ENCODE measurements at places on chromosomes 16 and 17. TPM values are rescaled to one million over a fixed set of nuclear protein-coding genes. Genes with fewer than 3 reads are reported as not detected.

DNA sequence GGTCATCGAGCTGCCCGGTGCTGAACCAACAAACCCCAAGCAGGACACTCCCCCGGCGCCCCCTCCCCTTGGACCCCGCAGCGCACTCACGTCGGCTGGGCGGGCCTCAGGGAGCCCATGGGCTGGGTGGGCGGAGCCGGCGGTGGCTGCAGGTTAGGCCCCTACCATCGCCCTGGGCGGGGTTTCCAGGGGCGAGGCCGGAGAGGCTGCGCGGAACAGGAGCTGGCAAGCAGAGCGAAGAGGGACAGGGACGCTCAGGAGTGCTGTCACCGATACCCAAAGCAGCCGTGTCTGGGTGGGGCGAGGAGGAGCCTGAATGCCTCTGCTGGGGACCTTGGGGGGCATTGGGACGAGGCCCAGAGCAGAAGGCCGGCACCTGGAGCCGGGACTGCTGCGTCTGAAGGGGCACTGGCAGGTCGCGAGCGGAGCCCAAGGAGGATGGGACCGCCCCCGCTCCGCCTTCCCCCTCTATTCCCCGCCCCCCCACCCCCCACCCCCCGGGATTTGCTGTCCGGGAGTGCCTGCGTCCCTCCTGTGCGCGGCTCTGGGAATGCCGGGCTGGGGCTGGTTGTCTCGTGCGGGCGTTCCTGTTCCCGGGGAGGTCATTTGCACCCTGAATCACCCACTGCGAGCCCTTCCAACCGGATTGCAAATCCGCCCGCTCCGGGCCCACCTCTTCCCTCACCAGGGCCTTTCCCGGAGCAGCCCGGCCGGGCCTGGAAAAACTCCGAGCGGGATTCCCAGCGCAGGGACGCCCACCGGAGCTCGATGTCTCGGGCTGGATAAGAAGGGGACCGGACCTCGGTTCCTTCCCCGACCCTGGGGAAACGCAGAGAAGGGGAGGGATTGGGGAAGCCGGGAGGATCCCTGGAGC lies 902 bp downstream of the ARHGAP27 start:
- DNase-seq: no peak

- no peak for DNase-seq
Measured at GRCh38 chr17:77428020-77428748, 287.4 kb downstream of the SEC14L1 start.

DNA sequence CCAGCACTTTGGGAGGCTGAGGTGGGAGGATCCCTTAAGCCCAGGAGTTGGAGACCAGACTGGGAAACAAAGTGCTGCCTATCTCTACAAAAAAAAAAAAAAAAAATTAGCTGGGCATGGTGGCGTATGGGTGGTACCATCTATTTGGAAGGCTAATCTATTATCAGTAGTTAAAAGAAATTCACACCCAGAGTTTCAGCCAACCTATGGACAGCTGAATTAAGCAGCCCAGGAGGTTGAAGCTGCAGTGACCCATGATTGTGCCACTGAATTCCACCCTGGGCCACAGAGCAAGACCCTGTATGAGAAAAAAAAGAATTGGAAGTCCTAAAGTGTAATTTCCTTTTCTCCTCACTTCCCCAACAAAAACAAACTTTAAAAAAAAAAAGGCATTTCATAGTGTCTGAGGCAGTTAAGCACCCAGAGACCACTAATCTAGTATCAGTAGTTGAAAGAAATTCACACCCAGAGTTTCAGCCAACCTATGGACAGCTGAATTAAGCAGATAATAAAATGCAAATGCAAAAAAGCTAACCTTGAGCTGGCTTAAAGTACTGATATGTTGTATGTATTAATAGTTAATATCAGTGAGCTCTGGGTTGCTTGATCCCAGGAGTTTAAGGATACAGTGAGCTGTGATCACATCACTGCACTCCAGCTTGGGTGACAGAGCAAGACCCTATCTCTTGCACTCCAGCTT lies 18.1 kb downstream of the CLTC start:
- DNase-seq: no peak

Gene ZNF597
- total RNA-seq: 3.3 TPM

Gene C17orf50
- not detected for total RNA-seq

Gene CCL17
- not detected for total RNA-seq

DNA sequence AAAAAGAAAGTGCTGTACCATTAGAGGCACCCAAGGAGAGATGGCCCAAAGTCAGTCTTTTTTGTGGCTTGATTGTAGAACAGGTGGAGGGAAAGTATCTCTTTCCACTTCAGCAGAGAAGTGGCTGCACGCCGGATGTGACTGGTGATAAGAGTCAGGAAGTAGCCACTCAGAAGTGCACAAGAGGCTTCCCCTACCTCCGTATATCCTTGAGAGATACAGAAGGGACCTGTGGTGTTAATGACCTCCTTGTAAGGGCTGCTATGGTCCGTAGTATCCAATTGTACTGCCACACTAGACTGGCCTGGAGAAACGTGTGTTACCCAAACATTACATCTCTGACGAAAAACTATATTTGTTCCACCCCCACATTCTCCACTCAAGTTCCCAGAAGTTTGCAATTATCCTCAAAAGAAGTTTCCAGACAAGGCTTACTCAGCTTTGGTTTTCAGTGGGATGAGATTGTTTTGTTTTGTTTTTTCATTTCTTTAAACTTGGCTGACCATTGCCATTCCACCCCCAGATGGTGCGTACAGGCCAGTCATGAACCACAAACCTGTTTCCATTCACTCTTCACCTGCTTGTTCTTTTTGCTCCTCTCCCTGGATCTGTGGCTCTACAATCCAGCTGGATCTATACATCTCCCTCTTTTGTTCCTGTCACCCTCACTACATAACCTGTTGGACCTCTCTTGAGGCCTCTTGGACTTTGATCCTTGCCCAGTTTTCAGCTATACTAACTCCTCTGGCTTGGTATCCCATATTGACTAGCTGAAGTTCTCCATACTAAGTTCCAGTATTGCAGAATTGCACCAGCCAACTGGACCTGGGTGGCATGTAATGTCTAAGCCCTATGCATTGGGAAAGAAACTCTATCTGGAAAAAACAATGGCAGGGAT lies 20.7 kb upstream of the MED13 start:
- DNase-seq: no peak

Gene ASIC2
- total RNA-seq: not detected

GRCh38 chr16:11977376-11978041 lies 975 bp downstream of the SNX29 start:
- no peak for DNase-seq

DNA sequence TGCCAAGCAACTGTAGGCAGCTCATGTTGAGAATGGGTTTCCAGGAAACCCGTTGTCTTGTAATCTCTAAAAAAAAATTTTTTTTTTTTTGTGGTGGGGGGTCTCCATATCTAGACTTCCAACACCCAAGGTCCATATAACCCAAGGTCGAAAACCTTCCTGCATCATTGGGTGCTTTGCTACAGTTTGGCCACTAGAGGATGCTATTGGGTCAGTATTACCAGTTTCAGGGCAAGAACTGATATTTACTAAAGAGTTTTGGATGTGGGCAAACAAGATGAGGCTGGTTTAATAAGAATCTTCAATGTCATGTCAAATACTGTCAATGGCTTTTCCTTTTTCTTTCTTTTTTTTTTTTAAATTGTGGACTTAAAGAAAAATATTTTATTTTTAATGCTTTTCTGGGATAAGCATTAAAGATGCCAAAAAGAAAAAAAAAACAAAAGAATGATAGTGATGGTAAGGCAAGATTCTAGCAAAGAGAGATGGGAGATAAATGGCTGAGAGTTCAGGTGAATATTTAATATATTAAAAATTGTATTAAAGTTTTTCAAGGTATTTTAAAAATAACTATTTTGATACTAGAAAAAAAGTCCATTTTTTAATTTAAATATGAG lies 62.2 kb downstream of the DHRS7C start:
- no peak for DNase-seq

DNA sequence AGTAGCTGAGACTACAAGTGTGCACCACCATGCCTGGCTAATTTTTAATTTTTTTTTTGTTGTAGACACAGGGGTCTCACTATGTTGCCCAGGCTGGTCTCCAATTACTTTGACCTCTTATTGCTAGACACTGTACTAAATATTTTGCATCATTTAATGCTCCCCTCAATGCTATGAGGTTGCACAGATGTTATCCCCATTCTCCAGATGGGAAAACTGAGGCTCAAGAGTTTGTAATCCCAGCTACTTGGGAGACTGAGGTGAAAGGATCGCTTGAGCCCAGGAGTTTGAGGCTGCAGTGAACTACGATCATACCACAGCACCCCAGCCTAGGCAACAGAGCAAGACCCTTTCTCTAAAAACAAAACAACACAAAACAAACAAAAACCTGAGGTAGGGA lies 443.3 kb upstream of the C16orf82 start:
- DNase-seq: no peak

GRCh38 chr16:50468749-50469078 lies 79.5 kb upstream of the NKD1 start:
- no peak for DNase-seq

Gene RRAD
- total RNA-seq: 3.8 TPM

DNA sequence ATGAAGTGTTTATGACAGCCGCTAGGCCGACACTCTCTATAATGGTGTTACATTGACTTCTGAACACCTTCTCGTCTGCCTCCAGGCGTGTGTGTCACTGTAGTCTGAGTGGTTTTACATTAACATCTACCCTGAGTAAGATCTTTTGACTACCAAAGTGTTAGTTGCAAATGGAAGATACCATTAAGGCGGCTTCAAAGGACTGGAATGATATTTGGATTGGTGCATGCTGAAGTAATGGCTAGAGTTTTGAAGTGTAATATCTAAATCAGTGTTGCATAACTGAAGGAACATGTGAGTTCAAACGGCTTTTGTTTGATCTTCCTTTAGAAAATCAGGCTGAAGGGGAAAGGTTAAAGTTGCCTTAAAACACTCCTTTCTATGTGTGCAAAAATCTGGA lies 52.2 kb downstream of the BCAS3 start:
- DNase-seq: no peak

- no peak for DNase-seq
Measured at GRCh38 chr16:78916928-78917545, 683.5 kb downstream of the MAF start.

DNA sequence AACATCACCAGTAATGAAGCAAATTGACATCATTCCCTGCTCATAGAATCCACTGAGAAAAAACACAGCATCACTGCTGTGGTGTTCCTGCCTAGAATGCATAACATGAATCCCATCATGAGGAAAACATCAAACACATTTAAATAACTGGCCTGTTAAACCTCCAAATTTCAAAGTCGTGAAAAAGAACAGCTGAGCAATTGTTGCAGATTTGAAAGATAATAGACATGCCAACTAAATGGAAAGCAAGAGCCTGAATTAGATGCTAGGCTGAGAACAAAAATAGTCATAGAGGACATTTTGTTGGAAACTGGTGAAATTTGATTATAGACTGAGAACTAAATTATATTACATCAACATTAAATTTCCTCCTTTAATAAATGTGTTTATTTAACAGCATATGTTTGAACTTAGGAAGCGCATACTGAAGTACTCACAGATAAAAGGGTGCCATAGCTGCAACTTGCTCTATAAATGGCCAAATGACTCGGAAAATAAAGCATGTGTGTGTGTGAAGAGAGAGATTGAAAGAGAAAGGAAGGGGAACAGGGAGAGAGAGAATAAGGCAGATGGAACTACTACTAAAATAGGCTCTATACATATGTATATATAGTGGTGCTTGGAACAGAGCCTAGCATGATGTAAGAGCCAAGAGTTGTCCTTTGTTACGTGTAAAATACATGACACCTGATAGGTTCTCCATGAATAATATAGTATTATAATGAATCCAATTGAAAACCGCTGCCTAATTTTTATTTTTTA lies 305.0 kb upstream of the MON1B start:
- DNase-seq: no peak

Gene SLC13A2
- not detected for total RNA-seq

Gene SP6
- 1.7 TPM for total RNA-seq

GRCh38 chr16:85187002-85187401 lies 74.7 kb upstream of the CIBAR2 start:
- DNase-seq: no peak

DNA sequence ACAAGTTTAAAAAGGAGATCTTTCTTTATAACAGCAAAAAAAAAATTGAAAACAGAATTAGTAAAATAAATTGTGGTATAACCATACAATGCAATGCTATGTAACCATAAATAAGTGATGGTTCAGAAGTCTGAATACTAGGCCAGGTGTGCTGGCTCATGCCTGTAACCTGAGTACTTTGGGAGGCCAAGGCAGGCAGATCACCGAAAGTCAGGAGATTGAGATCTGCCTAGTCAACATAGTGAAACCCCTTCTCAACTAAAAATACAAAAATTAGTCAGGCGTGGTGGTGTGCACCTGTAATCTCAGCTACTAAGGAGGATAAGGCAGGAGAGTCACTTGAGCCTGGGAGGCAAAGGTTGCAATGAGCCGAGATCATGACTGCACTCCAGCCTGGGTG lies 34.6 kb downstream of the CCT6B start:
- no peak for DNase-seq

- DNase-seq: no peak
Measured at GRCh38 chr16:86343027-86343795, 167.1 kb upstream of the FOXF1 start.

DNA sequence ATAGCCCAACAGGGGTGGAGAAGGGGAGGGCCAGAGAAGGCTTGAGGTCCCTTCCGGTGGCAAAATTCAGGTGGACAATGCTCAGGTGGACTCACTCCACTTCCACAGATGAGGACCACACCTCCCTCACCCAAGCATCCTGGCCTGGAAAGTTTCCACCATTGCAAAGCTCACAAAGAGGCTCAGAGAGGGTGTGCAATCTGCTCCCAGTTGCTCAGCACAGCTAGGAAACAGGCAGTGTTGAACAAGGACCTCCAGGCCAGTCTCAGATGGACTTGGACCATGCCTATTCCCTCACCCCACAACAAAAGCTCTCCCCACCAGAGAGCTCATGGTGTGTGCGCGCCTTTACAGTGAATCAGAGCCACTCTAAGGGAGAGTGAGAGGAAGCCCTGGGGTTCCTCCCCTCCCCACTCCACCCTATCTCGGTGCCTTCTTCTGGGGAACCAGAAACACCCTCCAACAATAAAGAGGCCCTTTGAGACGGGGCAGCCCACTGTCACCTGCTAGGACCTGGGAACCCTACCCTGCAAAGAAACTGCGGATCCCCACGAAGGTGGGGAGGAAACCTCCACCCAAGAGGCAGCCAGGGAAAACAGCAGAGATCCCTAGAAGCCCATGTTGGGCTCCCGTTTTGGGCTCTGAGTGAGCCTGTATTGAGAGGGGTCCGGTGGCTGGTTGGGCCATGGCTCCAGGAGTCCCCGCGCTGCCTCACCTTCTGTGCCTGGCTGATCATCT lies 1.6 kb downstream of the FAM83G start:
- no peak for DNase-seq

GRCh38 chr17:80026359-80027042 lies 9.2 kb downstream of the TBC1D16 start:
- DNase-seq: no peak

Data from omental fat pad (tissue), 4 donors.